Activated CD8-positive, alpha-beta T cell treated with anti-CD3 and anti-CD28 coated beads for 36 hours (primary cell): ENCODE measurements at places on chromosomes 6 and 20. TPM values are rescaled to one million over a fixed set of nuclear protein-coding genes. Genes with fewer than 3 reads are reported as not detected.

The RAD21L1 gene
- total RNA-seq, result 0.25 TPM

DNA sequence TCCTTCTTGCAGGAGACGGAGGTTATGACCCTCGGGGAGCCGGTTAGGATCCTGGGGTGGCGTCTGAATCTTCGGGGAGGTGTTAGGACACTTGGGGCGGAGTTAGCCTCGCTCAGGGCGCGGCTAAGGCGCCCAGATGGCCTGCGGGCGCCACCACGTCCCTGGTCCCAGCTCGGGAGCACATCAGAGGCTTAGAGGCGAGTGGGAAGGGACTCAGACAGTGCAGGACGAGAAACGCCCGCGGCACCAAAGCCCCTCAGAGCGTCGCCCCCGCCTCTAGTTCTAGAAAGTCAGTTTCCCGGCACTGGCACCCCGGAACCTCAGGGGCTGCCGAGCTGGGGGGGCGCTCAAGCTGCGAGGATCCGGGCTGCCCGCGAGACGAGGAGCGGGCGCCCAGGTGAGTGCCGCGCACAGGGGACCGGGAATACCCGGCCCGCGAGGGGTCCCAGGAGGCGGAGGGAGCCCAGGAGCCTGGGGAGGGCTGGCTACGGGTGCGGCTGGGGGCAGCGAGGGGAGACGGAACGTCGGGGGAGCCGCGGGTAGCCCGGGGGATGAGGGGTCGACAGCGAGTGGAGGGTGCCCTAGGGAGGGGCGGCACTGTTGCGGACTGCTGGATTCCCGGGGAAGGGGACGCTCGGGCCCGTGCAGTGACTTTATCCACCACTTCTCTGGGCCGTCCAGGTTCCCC is at the start of gene HCK:
Gene HCK, plus strand, starts transcription at position 153 of the 688 bp plus-strand sequence.
- peak; percentile 12 for DNase-seq

The BPI gene
- total RNA-seq, result not detected

The ADNP gene
- total RNA-seq, result 58.9 TPM

- DNase-seq, result no peak
Observed at GRCh38 chr6:105839266-105839665, 246.9 kb upstream of the PRDM1 start.

DNA sequence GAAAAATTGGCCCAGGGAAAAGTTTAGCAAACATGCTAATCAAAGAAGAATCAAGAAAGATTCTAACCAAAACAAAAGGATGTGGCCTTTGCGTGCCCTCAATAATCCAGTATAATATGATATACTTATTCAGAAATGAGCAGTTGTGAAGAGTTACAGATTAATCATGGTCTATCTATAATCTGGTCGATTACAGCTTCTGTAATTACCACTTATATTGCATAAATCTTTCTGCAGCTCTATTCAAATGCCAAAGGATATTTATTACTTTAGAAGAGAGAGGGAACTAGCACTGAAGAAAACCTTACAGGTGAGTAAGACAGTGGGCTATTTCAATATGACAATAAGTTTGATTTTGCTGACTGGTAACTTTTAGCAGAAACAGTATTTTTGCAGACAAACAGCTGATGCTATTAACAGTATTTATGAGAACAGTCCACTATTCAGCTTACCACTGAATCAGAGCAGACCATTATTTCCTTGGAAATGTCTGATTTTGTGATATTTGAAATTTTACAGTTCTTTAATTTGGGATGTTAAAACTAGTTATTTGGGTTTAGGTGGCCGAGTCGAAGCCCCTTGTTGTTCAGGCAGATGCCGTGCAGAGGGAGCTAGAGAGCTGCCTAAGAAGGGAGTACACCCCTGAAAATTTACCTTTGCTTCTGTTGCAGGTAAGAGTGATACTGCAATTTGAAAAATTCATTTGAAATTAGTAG is 92.2 kb downstream of the CEP57L1 start:
- peak; percentile 75 for DNase-seq

GRCh38 chr6:12654107-12654506 is 62.5 kb upstream of the PHACTR1 start:
- no peak for DNase-seq

The PDE7B gene
- 0.68 TPM for total RNA-seq

DNA sequence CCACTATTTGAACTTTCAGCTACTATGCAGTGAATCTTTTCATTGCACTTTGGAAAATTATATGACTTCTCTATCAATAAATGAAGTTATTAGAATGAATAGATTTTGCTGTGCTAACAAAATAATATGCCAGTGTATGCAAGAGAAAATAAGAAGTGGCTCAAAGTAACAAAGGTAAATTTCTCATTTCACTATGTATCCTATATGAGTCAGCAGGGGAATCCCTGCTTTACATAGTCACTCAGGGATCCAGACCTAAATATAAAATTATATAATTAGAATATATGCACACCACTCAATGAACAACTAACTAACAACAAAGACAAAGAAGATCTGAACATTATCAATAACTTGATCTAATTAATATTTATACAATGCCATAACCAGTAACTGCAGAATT is 390.8 kb upstream of the IRAK1BP1 start:
- no peak for DNase-seq

The FERMT1 gene
- 0.52 TPM for total RNA-seq

The FUT9 gene
- total RNA-seq, result not detected

The C6orf132 gene
- total RNA-seq, result 0.18 TPM
